ENCODE measurements at places on chromosomes 5 and 9. TPM values are rescaled to one million over a fixed set of nuclear protein-coding genes. Genes with fewer than 3 reads are reported as not detected.

- no peak for DNase-seq
These were observed 229.3 kb downstream of the PIK3R1 start for GRCh38 chr5:68444833-68445232.

- DNase-seq: no peak
These were observed 113.3 kb upstream of the SAP30L start for GRCh38 chr5:154332451-154332850.

DNA sequence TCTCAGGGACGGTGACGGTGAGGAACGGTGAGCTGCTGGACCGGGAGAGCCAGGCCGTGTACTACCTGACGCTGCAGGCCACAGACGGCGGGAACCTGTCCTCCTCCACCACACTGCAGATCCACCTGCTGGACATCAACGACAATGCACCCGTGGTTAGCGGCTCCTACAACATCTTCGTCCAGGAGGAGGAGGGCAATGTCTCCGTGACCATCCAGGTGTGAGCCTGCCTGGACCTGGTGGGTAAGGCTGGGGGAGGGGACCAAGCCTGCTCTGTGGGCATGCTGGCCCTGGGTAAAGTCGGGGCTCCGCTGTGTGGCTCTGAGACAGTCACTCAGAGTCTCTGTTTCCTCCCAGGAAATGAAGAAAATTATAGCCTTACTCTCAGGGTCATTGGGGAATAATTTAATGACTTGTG, 29.3 kb downstream of the CDHR2 start:
- DNase-seq: no peak

DNA sequence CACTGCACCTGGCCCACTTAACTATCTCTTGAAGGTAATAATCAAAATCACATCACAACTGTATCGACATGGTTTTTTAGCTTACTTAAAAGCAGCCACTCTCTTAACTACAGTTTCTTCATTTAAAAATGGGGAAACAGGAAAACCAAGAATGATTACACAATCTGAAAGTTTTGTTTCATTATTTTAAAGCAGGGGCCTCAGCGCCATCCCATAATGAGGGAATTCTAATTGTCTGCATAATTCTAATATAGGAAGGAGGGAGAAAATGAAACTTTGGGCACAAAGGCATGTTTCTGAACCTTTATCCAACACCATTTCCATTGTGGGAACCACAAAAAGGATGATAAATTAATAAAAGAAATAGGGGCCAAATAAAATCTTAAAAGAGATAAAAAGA, 7.6 kb downstream of the HACD4 start:
- peak; percentile 16 for DNase-seq

DNA sequence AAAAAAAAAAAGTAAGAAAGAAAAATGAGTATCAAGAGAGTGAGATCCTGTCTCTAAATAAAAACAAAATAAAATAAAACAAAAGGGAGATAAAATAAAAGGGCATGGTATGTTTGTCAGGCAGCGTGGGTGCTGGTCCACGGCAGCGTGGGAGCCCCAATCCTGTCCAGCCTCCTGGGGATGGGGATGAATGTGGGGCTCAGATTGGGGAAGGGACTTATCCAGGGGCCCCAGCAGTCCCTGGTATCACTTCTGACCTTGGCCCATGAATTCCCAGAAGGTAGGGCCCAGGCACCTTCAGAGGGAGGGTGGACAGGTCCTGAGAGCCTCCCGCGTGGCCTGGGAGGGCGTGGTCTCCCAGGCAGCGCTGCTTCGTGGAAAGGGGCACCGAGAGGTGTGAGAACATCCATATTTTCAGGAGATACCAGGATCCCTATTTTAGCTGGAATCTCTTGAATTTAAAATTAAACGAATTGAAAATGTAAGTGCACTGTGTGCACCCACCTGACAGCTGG, 71.2 kb downstream of the ZNF354C start:
- no peak for DNase-seq

DNA sequence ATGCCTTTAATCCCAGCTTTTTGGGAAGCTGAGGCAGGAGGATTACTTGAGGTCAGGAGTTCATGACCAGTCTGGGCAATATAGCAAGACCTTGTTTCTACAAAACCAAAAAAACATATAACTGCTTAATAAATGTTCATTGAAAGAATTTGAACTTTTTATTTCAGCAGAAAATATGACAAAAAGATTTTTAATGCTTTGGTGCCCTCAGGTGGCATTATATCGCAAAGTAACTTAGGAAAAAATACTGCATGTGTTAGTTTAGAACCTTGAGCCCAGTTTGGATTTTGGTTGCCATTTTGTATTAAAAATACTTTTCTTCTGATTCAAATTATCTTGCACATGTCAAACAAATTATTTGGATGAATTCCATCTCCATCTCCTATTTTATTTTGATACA, 103.2 kb downstream of the GPBP1 start:
- DNase-seq: no peak

- no peak for DNase-seq
These were observed 79.6 kb upstream of the HMHB1 start for GRCh38 chr5:143732402-143732801.

DNA sequence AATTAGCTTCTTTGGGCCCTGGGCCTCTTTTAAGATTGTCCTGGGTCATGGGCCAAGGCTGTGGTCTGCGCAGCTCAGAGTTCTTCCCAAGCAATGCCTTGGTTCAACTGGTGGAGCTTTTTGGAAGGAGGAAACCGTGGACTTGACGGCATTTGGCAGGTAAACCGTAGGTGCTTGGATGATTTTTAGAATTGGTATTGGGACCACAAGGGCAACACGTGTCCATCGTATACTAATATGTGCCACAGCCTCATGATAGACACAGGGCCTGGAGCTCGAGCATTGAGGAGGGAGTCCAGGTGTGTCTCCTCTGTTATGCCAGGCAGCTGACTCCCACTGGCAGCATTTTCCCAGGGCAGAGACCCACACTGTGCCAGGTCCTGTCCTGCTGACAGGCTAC, 120.9 kb upstream of the PITX1 start:
- no peak for DNase-seq

DNA sequence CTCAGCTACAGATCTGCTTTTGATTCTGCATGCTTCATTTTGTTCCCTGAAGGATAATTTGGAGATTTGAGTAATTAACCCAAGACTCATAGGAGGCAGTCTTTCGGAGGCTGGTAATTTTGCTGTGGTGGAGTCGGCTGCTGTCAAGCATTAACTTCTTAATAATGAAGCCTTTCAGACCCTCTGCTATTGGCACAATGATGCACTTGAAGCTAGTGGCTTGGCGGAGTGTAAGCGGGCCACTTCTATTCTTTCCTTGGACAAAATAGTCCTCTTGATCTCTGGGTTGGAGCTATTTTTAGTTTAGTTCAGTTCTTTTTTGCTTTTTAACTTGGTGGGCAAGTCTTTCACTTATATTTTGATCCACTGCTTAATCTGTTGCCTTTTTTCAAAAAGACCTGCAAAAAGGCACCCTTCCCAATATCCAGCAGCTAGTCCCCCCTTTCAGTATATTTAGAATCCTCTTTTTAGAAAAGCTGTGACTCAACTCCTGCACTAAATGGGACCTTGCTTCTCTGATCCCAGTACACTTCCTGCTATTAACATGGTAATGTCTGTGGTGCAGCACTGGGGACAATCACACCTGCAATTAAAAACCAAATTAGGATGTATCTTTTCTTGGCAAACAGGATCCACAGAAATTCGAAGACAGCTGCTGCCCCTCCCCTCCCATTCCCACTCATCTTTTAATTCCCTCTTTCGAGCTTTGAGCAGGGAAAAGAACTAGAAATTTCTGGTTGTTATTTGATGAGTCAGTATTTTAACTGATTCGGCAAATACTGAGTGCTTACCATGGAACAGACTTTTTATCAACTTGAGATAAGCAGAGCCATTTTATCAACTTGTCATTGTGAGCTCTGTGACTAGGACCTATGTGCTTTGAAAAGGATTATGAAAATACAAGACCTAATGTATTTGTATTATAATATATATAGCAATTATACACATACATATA, 169.4 kb upstream of the ANKRD55 start:
- no peak for DNase-seq

DNA sequence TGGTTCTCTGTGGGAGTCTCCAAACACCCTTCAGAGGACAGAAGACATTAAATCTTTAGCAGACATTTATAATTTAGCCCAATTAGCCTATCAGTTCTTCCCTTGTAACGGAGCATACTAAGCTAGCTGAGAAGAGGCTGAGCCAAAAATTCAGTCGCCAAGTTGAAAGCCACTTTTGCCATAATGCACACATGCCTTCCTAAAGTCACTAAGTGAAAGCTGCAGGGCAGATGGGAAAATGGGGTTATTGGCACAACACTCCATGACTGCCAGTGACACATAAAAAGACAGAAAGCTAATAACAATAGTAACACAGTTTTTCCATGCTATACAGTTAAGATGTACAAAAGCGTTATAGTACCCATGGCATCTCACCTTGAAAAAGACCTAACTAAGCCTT, 176.2 kb downstream of the DIRAS2 start:
- no peak for DNase-seq

DNA sequence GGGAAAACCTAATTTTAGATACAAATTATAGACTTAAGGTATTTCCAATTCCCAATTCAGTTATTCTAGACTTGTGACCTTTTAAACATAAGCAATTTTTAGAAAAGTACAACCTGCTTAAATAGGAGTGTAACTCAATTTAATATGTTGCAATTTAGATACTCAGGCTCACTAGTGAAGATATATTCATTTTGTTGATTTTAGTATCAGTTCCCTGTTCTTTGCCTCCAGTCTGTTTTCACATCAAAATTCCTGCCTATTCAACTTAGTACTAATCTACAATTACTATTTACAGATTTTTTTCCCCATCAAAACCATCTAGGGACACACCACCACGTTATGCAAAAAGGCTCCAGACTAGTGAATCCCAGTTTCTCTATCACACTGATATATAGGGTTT, 30.4 kb downstream of the PWWP2A start:
- no peak for DNase-seq

DNA sequence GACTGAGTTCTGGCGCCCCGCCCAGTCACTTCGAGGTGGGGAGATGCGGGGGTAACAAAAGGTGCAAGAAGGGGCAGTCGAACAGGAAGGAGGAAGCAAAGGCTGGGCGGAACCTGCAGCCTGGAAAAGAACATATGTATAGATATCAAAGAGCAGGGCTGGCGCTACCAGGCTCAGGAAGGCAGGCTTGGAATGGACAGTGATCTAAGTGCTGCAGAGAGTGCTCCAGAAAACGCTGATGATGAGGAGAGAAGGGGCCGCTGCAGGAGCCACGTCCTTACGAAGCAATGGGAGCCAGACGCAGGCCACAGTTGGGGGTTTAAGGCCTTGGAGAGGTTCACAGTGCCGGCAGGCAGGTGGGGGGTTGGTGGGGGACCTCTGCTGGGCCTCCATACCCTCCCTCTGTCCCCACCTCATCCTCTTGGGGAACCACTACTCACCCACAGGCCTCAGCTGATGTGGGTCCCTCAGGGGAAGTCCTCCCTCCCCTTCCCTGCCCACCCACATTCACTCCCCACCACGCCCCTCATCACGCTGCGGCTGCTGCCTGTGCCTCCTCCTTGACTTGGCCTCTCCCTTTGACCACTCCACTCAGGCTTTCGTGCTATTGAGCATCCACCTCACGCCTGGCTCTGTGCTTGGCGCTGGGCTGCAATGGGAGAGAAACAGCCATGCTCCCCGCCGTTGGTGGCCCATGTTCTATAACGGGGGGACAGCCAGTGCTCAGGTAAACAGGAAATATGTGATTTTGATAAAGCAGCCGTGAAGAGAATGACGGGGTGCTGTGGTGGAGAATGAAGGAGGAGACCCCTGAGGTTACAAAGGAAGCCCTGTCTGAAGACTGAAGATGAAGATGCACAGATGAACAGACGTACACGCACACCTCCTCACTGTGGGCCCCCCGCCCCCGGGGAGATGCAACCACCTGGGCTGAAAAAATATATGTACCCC, 40.5 kb upstream of the RPL26L1 start:
- no peak for DNase-seq

GRCh38 chr9:113219186-113219936, 1.7 kb downstream of the FKBP15 start:
- no peak for DNase-seq

- no peak for DNase-seq
These were observed 26.8 kb downstream of the SSBP2 start for GRCh38 chr5:81724108-81724507.

GRCh38 chr5:124180875-124181461, 565.5 kb downstream of the ZNF608 start:
- DNase-seq: no peak

GRCh38 chr5:87053146-87053545, 214.5 kb upstream of the RASA1 start:
- no peak for DNase-seq

GRCh38 chr5:170861917-170862766, at the start of gene RANBP17:
Gene RANBP17, plus strand, starts transcription at chr5:170862018.
- DNase-seq: peak; percentile 28

DNA sequence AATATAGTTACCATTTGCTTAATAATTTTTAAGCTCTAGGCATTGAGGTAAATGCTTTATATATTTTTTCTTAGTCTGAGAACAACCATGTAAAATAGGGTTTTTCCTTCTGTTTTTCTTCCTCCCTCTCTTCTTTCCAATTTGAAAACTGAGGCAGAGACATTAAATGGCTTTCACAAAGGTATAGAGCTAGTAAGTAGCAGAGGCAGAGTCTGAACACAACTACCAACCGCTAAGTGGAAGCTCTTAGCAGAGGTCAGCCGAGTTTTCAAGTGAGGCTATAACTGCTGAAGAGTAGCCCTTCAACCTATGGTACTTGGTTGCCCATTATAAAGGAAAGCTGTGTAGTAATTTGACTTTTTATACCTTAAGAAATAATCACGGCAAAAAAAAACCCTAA, 187.1 kb downstream of the MEF2C start:
- DNase-seq: no peak

FAM200C gene
- 3.5 TPM for total RNA-seq

FAM221B gene
- total RNA-seq: not detected

CCL27 gene
- not detected for total RNA-seq

FAXDC2 gene
- 38.2 TPM for total RNA-seq

FAM53C gene
- 41.0 TPM for total RNA-seq

NME5 gene
- 0.50 TPM for total RNA-seq

DNAI1 gene
- not detected for total RNA-seq

All from heart left ventricle (tissue), 16 donors.